ENCODE measurements at places on chromosomes 2 and 18.

GRCh38 chr2:132384491-132385151 lies 32.0 kb upstream of the GPR39 start:
- no peak for DNase-seq

DNA sequence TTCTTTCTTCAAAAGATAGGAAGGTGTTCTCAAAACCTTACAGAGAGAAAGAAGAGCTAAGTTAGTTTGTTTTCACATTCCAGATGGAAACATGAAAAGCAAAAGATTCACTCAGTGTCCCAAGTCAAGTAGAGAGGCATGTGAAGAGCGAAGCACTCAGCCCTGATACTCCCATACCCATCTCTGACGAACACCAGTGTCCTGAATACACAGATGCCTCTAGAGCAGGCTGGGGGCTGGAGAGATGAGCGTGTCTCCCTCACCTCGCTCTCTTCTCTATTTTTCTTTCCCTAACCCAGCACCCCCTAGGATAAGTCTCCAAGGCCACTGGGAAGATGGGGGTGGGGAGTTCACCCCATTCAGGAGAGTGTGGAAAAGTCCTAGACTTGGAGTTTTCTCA lies 227.8 kb downstream of the TMEM163 start:
- DNase-seq = no peak

GRCh38 chr2:126344493-126344892 lies 311.5 kb upstream of the GYPC start:
- DNase-seq = no peak

DNA sequence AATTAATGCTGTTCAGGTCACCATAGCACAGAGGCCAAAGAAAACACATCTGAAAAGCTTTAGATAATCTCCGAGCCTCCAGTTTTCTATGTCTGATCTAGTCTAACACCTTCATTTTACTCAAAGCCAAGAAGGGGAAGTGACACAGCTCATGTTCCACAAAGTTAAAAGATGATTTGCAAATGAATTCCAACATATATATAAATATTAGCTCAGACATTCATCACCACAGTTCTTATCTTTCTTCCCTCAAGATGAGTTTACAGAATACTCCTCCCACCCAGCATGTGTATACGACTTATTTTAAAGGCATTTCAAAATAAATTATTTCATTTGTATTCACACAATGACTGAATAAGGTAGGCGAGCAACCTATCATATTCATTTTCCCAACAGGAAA lies 82.4 kb downstream of the AAK1 start:
- DNase-seq = no peak

DNA sequence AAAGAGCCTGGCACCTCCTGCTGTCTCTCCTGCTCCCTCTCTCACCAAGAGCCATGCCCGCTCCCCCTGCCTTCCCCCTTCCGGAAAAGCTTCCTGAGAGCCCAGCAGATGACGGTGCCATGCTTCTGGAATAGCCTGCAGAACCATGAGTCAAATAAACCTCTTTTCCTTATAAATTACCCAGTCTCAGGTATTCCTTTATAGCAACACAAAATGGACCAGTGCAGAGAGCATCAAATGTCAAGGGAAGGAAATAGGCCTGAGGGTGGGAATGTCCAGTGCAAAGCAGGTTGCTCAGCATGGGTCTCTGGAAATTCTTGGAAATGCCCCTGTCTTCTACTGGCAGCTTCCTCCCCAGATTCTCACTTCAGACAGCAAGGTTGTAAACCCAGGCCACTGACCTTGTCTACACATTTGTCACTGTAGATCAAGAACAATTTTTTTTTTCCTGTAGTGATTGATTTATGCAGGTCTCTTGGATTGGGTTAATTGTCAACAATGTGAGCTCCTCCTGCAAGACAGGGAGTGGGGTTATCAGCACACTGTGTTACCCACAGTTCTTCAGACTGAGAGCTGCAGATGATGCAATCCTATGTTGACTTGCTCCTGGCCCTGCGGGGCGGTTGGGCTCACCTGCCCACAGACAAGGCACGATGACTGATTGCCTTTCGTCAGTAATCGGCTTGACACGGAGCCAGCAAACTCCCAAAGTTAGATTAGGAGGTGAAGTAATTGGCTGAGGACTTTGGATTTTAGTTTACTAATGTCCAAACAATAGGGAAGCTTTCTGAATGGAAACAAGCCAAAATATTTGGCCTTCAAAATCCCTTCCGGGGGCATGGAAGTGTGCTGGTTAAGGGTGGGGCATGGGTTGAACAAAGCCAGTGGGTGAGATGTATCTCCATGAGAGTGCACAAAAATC lies 5.4 kb upstream of the BOD1L2 start:
- DNase-seq = peak; percentile 58

DNA sequence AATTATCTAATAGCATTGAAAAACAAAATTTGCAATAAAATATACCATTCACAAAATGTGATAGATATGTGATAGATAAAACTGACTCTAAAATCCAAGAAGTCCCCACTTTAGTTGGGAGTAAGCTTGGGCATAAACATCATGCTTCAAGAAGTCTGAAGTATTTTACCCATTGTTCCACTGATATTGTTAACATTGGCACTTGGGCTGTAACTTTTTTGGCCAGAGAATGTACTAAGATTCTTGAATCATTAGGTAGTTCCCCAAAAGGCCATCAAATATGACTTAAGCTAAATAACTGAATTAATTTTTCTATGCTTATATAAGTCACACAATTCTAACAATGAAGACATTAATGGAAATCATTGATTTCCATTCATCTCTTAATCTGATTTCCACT lies 413.6 kb downstream of the CDH2 start:
- DNase-seq = no peak

DNA sequence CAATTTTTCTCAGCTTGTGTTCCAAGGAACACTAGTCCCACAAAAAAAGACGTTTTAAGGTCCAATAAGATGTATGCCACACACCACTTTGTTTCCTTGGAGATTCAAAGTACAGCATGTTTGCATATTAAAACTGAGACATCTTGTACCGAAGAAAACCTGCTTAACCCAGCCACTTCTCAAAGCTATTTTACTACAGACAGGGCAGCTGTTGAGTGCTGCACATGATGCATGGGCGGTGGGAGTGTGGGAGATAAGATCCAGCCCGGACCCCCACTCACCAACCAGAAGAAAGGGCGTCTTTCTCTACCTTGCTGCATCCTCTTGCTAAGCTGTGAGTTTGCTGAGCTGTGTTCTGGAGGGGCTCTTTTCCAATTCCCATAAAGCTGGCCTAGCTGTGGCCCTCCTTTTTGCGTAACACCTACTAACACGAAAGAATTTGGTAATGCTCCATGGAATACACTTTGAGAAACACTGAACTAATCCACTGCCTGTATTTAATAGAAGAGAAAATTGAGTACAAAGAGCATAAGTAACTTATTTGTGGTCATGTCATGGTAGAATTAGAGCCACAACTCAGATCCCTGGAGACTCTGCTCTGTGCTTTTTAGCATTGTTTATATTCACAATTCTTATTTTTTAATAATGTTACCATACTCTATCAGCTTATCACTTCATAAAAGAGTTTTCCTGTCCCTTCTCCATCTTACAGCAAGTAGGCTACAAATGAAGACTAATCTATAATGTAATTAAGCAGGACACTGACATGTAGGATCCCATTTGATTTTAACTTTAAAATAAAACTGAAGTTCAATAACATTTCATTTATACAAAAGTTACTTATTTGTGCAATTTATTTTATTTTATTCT lies 90.0 kb downstream of the PLEKHM3 start:
- DNase-seq = no peak

DNA sequence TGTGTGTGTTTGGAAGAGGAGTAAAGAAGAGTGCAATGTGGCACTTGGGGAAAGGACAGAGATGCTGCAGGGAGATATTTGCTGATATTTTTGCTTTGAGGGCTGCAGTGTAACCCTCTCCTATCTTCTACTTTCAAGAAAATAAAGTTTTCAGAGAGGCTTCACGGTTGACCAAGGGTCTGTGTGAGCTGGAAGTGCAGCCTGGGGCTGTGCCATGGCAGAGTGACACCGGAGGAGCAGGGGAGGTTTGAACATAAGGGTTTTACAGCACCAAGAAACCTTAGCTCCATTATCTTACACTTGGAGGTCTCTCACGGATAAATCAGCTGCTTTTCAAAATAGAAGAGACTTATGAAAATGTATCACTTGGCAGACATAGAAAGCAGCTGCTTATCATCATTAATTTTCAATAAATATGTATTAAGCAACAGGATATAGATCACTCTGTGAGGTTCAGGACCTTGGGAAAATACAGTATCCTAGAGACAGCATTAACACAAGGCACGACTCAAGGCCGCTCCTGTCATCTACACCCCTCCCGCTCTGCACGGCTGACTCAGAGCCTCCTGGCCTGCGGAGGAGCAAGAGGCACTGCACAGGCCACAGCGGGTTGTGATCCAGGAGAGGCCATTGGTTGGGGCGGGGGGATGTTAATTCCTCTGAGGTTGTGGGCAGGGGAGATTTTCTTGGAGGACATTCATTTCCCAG lies 127.8 kb downstream of the COPS8 start:
- no peak for DNase-seq

All from NCI-H1105 (cell line).